ENCODE measurements at places on chromosomes 6 and 20. TPM values are rescaled to one million over a fixed set of nuclear protein-coding genes. Genes with fewer than 3 reads are reported as not detected.

The FHL5 gene
- total RNA-seq, result not detected

The TPBG gene
- 9.0 TPM for total RNA-seq

The LMBRD1 gene
- 11.9 TPM for total RNA-seq

The NOX3 gene
- total RNA-seq, result not detected

The BTN1A1 gene
- total RNA-seq, result not detected

The HDGFL1 gene
- not detected for total RNA-seq

The MAS1 gene
- total RNA-seq, result not detected

The COL21A1 gene
- 0.13 TPM for total RNA-seq

The FILIP1 gene
- total RNA-seq, result 10.5 TPM

The SIGLEC1 gene
- total RNA-seq, result not detected

All from pulmonary artery endothelial cell (primary cell).